Muscle of leg (tissue), 16 donors: ENCODE measurements at places on chromosomes 13 and 19. TPM values are rescaled to one million over a fixed set of nuclear protein-coding genes. Genes with fewer than 3 reads are reported as not detected.

DNA sequence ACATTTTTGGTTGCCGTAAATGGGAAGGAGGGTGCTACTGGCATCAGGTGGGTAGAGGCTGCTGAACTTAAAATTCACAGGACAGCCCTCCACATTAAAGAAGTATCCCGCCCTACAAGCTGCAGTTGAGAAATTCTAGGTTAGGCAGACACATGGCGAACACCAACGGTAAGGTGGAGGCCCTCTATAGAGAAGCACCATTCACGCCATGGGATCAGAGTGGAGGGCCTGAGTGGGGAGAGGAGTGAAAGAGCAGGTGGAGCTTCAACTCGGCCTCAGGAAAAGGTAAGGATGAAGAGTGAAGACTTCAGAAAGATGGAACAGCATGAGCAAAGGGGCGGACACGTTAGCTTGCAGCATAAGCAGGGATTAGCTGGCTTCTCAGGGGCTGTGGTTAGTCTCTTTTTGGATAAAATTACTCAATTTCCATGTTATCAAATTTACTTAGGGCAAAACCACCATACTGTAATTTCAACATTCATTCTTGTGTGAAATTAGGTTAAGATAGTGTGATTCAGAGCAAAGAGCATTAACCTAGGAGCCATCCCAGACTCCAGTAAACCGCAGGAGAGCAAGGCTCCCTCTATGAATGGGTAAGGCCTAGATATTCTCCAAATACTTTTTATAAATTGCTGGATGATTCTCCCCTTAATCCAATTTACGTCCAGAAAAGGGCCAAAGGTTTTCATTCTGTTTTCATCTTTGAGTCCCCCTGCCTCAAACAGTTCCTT lies 1.2 kb downstream of the EEF1AKMT1 start:
- DNase-seq, result no peak

DNA sequence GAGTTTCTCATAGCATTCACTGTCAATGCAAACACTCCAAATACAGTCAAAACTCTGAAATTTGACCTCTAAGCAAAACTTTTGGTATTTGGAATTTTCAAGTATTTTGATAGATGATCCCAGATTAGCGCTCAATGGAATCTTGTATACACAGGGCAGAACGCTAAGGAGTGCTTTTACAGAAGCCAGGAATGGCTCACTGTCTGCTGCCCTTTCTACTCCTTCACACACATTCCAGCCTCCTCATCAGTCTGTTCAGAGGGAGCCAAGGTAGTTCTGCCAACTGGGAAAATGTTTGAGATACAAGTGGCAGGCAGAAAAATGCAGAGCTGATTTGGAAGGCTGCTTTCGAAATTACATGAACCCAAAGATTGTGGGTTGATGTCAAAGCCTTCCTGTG lies 4.4 kb upstream of the STARD13 start:
- peak; percentile 35 for DNase-seq

DNA sequence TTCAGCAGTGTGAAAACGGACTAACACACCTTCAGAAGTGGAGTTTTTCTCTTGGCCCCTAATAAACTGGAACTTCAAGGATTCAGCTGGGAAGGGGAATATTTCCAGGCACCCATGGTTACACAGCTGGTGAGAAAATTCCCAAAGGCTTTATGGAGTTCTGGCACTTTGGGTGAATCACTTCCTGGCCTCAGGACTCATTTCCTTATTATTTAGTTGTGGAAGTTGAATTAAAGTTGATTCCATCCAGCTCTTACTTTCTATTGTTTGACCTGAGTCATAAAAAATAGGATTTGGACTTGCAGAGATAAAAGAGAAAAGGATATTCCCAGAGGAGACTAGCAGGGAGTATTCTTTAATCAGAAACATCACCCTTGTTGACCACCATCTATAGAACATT lies 882.1 kb downstream of the UQCRFS1 start:
- DNase-seq, result no peak

DNA sequence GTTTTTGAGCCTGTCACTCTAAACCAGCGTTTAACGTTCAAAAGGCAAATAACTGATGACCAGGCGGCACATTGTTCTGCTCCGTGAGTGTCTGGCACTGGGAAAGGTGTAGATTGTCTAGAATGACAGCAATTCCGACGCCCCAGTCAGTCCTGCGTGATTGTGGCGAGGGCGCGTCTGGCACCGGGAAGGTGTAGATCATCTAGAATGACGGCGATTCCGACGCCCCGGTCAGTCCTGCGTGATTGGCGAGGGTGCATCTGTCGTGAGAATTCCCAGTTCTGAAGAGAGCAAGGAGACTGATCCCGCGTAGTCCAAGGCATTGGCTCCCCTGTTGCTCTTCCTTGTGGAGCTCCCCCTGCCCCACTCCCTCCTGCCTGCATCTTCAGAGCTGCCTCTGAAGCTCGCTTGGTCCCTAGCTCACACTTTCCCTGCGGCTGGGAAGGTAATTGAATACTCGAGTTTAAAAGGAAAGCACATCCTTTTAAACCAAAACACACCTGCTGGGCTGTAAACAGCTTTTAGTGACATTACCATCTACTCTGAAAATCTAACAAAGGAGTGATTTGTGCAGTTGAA lies 26.1 kb upstream of the NDUFS7 start:
- DNase-seq, result no peak

Gene CABP5
- polyA plus RNA-seq, result not detected

GRCh38 chr19:50450369-50451222 lies 17.9 kb downstream of the MYBPC2 start:
- no peak for DNase-seq

DNA sequence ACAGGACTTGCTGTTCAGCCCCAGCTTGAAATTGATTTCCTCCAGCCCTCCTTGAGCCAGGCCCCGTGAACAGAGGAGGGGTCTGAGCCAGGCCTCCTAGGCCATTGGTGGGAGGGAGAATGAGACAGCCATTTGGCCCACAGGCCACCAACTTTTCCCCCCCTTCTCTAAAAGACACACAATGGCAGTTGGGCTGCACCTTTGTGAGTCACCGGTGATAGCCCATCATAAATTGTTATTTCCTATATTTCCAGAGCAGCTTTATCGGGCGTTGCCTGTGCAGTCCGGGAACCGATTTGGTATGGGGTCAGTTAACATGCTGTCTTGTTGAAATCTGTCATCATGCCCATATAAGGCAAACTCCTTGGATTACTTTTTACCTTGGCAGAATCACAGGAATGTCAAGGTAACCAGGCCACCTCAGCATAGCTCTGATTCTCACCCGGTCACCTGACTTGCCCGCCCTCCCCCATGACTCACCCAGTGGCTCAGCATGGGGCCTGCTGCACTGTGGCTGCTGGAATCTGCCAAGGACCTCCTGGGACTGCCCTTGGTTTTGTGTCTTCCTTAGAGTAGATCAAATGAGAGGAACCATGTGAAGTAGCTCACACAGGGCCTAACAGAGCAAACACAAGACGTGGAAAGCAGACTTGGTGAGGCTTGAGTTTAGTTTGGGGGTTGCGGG lies 36.1 kb downstream of the ACTN4 start:
- DNase-seq, result no peak

DNA sequence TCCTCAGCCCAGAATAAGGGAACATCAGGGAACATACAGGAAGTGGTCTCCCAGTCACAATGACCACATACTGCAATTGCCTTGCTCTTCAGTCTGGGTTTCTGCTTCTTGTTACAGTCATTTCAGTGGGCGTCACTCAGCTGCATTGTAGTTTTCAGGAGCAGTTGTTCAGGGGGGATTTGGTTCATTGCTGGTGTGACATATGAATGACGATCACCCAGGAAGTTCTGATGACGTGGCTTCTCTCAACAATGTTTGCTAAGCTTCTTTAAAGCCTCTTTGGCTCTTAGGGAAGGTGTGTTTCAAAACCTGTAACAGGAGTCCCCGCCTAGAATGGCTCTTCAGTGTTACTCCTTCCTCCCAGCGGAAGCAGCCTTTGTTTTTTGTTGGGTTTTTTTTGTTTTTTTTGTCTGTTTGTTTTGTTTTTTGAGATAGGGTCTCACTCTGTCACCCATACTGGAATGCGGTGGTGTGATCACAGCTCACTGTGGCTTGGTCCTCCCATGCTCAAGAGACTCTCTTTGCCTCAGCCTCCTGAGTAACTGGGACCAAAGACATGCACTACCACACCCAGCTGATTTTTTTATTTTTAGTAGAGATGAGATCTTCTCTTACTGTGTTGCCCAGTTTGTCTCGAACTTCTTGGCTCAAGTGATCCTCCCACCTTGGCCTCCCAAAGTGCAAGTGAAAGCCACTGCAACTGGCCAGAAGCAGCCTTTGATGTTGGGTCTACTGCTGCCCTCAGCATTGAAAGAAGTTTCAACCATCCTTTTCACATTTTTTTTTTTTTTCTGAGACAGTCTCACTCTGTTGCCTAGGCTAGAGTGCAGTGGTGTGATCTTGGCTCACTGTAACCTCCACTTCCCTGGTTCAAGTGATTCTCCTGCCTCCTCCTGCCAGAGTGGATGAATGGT lies 1.4 kb upstream of the SCEL start:
- no peak for DNase-seq

GRCh38 chr13:76687467-76687866 lies 198.7 kb downstream of the KCTD12 start:
- DNase-seq, result no peak

DNA sequence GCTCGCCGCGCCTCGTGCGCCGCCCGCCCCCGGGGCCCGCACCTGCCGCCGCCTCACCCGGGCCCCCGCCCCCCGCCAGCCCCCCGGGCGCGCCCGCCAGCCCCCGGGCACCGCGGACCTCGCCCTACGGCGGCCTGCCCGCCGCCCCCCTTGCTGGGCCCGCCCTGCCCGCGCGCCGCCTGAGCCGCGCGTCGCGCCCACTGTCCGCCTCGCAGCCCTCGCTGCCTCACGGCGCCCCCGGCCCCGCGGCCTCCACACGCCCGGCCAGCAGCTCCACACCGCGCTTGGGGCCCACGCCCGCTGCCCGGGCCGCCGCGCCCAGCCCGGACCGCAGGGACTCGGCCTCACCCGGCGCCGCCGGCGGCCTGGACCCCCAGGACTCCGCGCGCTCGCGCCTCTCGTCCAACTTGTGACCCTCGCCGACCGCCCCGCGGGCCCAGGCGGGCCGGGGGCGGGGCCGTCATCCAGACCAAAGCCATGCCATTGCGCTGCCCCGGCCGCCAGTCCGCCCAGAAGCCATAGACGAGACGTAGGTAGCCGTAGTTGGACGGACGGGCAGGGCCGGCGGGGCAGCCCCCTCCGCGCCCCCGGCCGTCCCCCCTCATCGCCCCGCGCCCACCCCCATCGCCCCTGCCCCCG lies 17.2 kb downstream of the POLRMT start:
- no peak for DNase-seq

- DNase-seq, result no peak
These were observed 244.6 kb upstream of the SGCG start for GRCh38 chr13:22936228-22936627.

Gene NLRP7
- not detected for polyA plus RNA-seq

Gene TSHZ3
- polyA plus RNA-seq, result 17.8 TPM

Gene ADAMTSL5
- polyA plus RNA-seq, result 15.1 TPM

GRCh38 chr19:12075538-12076139 lies 11.1 kb downstream of the ZNF844 start:
- DNase-seq, result no peak

DNA sequence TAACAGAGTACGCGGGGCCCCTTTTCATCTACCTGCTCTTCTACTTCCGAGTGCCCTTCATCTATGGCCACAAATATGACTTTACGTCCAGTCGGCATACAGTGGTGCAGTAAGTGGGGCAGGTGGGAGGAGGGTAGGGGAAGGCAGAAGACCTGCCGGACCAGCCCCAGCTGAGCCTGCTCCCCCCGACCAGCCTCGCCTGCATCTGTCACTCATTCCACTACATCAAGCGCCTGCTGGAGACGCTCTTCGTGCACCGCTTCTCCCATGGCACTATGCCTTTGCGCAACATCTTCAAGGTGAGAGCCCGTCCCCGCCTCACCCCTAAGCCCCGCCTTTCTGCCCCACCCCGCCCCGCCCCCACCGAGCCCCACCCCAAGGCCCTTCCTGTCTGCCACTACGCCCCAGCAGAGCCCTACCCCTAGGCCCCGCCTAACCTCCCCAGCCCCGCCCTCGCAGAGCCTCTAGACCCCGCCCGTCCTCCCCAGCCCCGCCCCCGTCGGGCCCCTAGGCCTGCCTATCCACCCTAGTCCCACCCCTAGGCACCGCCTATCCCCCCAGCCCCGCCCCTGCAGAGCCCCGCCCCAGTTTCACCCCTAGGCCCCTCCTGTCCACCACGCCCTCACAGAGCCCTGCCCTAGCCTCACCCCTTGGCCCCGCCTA lies 7.7 kb downstream of the NDUFB7 start:
- no peak for DNase-seq

Gene S1PR4
- 0.71 TPM for polyA plus RNA-seq

DNA sequence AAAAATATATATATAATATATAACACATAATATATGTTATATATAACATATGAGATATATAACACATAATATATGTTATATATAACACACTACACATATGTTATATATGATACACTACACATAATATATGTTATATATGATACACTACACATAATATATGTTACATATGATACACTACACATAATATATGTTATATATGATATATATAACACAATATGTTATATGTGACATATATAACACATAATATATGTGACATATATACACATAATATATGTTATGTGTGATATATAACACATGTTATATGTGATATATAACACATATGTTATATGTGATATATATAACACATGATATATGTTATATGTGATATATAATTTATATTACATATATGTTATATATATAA lies 129.7 kb downstream of the CACNA1A start:
- DNase-seq, result no peak

Gene ANKRD24
- 1.1 TPM for polyA plus RNA-seq

GRCh38 chr19:8192221-8192820 lies 16.8 kb upstream of the CERS4 start:
- no peak for DNase-seq

Gene ALOX5AP
- 6.1 TPM for polyA plus RNA-seq

GRCh38 chr13:73341748-73342147 lies 282.9 kb downstream of the KLF5 start:
- DNase-seq, result no peak

GRCh38 chr13:79901336-79901735 lies 420.4 kb downstream of the NDFIP2 start:
- no peak for DNase-seq

Gene MED29
- 30.5 TPM for polyA plus RNA-seq

DNA sequence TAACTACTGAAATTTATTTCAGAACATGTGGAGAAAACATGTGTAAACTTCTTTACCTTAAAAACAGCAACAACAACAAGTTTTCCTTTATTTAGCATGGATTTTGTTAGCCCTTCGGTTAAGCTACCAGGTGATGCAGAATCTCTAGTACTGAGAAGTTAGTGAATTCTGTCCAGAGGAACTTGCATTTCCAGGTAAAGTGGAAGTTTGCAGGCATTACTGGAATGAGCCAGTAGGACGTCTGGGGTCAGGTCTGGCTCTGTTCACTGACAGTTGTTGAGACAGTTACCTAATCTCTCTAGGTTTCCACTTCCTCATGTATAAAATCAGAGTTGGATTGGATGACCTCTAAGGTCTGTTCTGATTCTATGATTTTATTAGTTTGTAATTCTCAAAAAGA lies 244.3 kb downstream of the OLFM4 start:
- DNase-seq, result no peak

- DNase-seq, result peak; percentile 90
These were observed 580.6 kb upstream of the SPRY2 start for GRCh38 chr13:80921541-80921940.

Gene ZNF460
- 3.8 TPM for polyA plus RNA-seq
